Thoracic aorta (tissue), 2 donors: ENCODE measurements at places on chromosomes 5 and 9. TPM values are rescaled to one million over a fixed set of nuclear protein-coding genes. Genes with fewer than 3 reads are reported as not detected.

The PITX1 gene
- total RNA-seq, result not detected

The SHOC1 gene
- not detected for total RNA-seq

The GABRG2 gene
- not detected for total RNA-seq

GRCh38 chr5:26833596-26833995 is 204.8 kb downstream of the CDH9 start:
- no peak for DNase-seq

DNA sequence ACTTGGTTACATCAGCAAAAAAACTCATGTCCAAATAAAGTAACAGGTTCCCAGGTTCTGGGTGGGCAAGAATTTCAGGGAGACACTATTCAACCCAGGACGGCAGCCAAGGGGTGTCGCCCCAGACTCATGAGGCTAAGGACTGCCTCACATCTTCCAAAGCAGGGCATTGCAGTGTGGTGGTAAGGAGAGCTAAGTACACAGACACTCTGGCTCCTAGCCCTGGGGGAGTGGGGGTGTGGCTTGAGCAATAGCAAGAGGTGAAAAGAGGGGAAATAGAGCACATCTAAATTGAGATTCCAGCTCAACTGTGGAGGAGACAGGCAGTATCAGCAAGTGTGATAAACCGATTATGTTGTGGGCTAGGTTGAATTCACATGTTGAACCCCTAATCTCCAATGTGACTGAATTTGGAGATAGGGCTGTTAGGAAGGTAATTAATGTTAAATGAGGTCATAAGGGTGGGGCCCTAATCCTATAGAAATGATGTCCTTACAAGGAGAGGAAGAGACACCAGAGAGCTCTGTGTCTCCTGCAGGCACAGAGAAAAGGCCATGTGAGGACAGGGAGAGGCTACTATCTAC is 49.9 kb upstream of the MARCHF11 start:
- DNase-seq, result no peak

GRCh38 chr5:119358530-119358900 is 2.7 kb downstream of the TNFAIP8 start:
- DNase-seq, result no peak

DNA sequence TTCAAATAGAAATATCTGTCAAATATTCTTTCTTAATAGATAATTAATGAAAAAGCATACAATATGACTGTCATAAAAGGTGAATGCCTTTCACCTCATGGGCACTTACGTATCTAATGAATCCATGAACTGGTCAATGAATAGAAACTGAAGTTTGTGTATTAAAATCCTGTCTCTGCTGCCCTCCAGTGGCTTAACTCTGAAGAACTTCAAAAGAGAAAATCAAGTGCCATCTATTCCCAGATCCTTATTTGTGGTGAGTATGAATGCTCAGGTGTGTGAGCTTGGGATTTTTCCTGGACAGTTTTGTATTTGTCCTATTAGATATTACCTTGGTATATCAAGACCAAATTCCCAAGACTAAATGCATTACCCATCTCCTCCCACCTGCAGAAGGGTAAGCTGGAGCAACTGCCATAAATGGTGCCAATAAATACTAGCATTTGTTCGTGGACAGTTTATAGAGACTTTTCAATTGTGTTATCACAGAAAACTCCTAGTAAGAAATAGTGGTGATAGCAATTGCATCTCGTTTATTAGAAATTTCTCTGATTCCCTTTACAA is 44.0 kb upstream of the SVEP1 start:
- no peak for DNase-seq

DNA sequence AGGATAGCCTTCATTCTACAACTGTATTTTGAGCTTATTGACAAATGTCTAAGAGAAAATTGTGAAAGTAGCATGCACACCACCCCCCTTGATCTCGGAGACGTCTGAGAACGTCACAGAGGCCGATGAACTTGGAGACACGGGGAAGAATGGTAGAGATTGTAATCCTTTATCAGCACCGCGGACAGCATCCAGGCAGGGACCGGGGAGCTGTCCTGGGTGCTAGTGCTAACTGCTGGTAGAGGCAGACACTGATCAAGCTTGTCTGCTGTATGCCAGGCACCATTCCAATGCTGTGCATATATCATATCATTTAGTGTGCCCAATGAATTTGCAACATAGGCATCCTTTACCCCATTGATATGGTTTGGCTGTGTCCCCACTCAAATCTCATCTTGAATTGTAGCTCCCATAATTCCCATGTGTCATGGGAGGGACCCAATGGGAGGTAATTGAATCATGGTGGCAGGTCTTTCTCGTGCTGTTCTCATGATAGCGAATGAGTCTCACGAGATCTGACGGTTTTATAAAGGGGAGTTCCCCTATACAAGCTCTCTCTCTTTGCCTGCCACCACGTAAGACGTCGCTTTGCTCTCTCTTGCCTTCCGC is 98.8 kb downstream of the LHX2 start:
- peak; percentile 15 for DNase-seq

GRCh38 chr5:150175076-150175475 is 8.5 kb downstream of the CDX1 start:
- DNase-seq, result no peak

- DNase-seq, result peak; percentile 88
Observed at GRCh38 chr5:96661855-96662724, at the start of gene CAST. Gene CAST, plus strand, starts transcription at chr5:96662376. Its CDS starts 47 bp downstream, at chr5:96662423.

GRCh38 chr9:121200356-121200755 is 1.3 kb downstream of the RAB14 start:
- no peak for DNase-seq

GRCh38 chr9:32875242-32875641 is 91.9 kb downstream of the TMEM215 start:
- no peak for DNase-seq

DNA sequence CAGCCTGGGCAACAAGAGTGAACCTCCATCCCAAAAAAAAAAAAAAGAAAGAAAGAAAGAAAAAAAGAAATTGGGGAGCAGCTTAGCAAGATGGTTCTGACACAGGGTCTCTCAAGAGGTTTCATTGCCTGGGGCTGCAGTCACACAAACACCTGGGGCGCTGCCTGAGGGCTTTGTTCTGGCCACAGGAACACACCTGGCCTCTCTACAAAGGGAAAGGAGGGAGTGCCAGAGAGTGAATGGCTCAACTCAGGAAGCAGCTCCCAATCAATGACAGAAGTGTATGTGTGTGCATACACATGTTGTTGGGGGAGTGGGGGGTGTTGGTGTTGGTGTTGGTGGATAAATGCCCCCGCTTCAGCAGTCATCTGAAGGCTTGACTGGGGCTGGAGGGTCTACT is 32.4 kb upstream of the CTNNA1 start:
- no peak for DNase-seq

GRCh38 chr9:121437891-121438290 is 61.8 kb downstream of the GGTA1 start:
- DNase-seq, result no peak

- no peak for DNase-seq
Observed at GRCh38 chr9:93022066-93022465, 36.4 kb upstream of the SUSD3 start.

DNA sequence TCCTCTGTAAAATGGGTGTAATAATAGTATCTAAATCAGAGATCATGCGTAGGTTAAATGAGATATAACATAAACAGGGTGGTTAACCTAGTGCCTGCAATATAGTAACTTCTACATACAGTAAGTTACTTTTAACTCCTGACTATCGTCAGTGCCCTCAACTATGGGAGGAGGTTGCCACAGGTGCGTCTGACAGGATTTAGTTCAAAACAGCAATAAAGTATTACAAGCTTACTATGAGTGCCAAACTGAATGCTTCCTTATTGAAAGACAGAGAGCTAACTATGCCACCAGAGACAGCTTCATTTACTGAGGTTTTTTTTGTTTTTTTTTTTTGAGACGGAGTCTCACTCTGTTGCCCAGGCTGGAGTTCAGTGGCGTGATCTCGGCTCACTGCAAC is 209.0 kb downstream of the ADAMTSL1 start:
- no peak for DNase-seq

GRCh38 chr9:134190232-134191121 is 26.1 kb upstream of the RNU6ATAC start:
- no peak for DNase-seq

DNA sequence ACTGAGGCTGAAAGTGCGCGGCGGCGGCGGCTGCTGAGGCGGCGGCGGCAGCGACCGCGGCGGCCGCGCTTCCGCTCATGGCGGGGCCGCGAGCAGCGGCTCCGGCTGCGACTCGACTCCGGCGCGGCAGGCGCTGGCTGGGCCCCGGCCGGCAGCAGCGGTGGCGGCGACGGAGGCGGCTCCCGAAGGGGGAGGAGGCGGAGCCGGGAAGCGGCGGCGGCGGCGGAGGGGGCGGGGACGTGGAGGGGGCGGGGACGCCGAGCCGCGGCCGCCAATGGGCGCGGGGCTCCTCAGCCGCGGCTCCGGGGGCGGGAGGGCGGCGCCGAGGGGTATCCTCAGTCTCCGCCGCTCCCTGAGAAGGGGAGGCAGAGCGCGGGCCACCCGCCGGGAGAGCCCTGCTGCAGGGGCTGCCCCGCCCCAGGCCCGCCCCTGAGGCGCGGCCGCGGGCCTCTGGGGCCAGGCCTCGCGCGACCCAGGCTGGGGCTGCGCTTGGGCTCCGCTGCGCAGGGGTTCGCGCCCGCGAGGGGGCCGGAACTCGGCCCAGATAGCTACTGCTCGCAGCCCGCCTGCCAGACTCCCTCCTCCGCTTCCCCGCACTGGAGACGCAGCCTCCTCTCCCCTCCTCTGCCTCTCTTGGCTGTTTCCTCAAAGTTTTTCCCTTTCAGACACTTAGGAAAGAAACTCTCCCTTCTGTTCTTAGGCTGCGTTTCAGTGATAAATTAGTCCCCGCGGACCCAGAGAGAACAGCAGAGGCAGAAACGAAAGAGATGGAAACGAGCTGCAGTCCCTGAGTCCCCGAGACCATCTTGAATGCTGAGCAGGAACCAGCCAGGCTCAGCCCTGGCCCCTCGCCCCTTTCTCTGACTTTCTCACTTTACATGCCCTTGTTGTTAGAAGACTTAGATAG is 85.0 kb upstream of the MELK start:
- DNase-seq, result peak; percentile 50
